Upper lobe of right lung (tissue), 1 donor: ENCODE measurements at places on chromosomes 4 and X. TPM values are rescaled to one million over a fixed set of nuclear protein-coding genes. Genes with fewer than 3 reads are reported as not detected.
A peak's percentile ranks its signal among the peaks of the same experiment; 100 is the strongest.

- H3K27ac ChIP-seq: no peak overlapping the region
- H3K27me3 ChIP-seq: no peaks in the 10 kb centered on the region
- DNase-seq: no peak
- H3K4me3 ChIP-seq: no peak overlapping the region
- H3K36me3 ChIP-seq: no peaks in the 10 kb centered on the region
Observed at GRCh38 chrX:43964936-43965335, 8.3 kb downstream of the NDP start.

DNA sequence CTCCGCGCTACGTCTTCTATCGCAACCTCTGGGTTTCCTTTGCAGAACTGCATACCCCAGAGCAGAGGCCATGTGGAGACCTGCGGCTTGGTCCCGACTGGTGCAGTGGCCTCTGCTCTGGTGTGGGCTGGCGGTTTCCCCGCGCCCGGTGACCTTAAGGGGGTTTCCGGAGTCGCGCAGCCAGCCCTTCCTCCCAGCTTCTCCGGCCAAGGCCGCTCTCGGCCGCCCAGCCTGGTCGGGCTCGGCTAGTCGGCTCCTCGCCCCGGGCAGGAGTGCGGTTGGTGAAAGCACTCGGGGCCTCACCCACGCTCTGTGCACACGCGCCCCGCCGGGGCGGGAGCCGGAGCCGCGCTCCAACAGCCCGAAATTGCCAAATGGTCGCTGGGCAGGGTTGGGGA is 84.9 kb downstream of the BCOR start:
- H3K4me1 ChIP-seq: peaks cover 13% of the 10 kb centered on the region
- peak overlapping the region; percentile 84 for H3K27ac ChIP-seq
- H3K27me3 ChIP-seq: no peaks in the 10 kb centered on the region
- peak overlapping the region; percentile 52 for H3K4me3 ChIP-seq
- peak; percentile 76 for DNase-seq

DNA sequence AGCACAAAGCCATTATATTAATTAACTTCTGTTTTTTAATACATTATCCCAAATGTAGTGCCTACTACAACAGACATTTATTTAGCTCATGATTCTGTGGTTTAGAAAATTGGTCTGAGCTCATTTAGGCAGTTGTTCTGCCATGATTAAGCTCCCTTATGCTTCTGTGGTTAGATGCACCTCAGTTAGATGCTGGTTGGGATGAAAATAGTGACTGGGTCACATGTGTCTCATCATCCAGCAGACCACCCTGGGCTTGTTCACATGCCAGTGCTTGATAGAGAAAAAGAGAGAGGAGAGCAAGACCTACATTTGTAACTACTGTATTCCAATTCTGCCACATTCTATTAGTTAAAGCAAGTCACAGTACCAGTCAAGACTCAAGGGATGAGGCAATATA is 376.4 kb upstream of the GNPDA2 start:
- H3K36me3 ChIP-seq: no peaks in the 10 kb centered on the region
- no peaks in the 10 kb centered on the region for H3K4me1 ChIP-seq
- no peak for DNase-seq
- no peak overlapping the region for H3K4me3 ChIP-seq
- H3K27ac ChIP-seq: no peak overlapping the region

DNA sequence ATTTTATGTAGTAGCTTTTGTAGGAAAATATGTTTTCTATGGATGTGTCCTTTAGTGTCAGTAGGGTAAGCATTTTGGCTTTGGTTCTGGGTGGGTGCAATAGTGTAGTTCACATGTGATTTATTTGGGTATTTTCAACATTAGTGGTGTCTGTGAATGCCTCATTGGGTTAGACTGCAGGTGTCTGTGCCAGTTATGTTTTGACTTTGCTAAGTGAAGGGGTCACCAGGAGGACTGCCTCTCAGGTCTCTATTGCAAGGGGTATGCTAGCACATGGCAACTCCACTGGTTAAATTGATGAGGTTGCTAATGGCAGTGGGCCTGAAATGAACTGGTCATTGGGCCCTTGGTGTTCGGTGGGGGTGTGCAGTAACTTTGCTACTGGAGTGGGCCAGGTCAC is 467.1 kb downstream of the NAF1 start:
- no peak overlapping the region for H3K27ac ChIP-seq
- no peaks in the 10 kb centered on the region for H3K36me3 ChIP-seq
- no peaks in the 10 kb centered on the region for H3K27me3 ChIP-seq
- H3K4me1 ChIP-seq: no peaks in the 10 kb centered on the region

DNA sequence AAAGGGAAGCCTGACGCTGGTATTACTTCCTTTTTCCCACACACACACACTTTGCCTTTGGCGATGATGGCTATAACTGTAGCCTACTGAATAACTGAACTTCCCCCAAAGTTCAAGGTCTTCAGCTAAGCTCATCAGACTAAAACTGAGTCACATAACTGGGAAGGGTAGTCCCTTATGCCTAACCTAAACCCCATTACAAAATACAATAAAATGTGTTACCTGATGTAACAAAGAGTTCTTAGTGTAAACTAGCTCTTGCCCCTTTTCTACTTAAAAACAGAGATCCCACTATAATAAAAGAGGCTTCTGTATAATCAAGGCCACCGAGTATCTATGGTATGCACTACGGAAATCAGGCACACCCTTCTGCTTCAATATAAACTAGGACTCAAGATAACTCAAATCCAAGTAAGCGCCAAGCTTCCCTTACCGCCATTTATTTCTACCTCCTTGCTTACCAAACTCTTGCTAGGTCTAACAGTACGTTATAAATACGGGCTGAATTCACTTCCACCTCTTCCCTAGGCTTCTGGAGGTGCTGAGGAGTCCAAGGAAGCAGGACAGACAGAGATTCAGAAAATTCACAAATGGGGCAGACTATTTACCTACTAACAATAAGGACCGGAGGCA is 2.4 kb downstream of the OTUD4 start:
- H3K4me3 ChIP-seq: peak overlapping the region; percentile 73
- peaks cover 43% of the 10 kb centered on the region for H3K4me1 ChIP-seq
- peak overlapping the region; percentile 96 for H3K27ac ChIP-seq
- DNase-seq: no peak
- H3K27me3 ChIP-seq: no peaks in the 10 kb centered on the region
- peaks cover 13% of the 10 kb centered on the region for H3K36me3 ChIP-seq

The APOO gene
- 12.0 TPM for total RNA-seq

DNA sequence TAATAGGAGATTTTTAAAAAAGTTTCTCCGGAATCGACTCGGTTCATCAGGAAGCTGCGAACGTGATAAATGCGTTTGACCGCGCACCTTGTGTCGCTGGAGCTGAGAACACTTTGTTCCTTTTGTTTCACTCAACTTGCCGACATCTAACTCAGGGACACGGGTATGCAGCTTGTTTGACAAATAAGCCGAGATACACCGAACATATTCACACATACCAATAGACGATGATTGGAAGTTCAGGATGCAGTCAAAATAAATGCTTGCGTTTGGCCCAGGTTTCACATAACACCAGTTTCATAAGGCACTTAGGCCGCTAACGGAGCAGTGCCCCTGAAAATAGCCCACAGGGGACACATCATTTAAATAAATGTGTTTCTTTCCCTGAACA is 932 bp upstream of the SHISA3 start:
- DNase-seq: no peak
- H3K4me3 ChIP-seq: peak overlapping the region; percentile 55
- peaks cover 45% of the 10 kb centered on the region for H3K27me3 ChIP-seq
- no peaks in the 10 kb centered on the region for H3K36me3 ChIP-seq
- no peak overlapping the region for H3K27ac ChIP-seq
- H3K4me1 ChIP-seq: peaks cover 17% of the 10 kb centered on the region

DNA sequence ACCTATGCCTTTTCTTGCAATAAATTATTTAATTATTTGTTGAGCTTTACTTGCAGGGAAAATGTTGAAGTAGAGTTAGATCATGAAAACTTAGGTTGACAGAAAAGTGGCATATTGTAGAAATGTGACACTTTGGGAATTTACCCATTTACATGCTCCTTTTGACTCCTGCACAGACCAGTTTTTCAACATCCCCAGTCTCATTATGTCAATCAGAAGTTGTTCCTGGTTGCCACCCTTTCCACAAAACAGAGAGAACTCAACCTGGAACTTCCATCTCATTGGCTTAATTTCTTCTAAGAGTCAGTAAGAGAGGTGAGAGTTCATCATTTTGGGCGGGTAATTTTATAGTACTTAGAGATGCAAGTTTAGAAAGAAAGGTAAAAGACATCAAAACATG is 284.6 kb upstream of the ANKRD50 start:
- H3K27me3 ChIP-seq: no peaks in the 10 kb centered on the region
- H3K27ac ChIP-seq: no peak overlapping the region
- H3K36me3 ChIP-seq: no peaks in the 10 kb centered on the region
- DNase-seq: no peak

- no peak overlapping the region for H3K4me3 ChIP-seq
- no peaks in the 10 kb centered on the region for H3K27me3 ChIP-seq
- no peak for DNase-seq
- H3K4me1 ChIP-seq: peaks cover 27% of the 10 kb centered on the region
Observed at GRCh38 chr4:147362938-147363337, 118.0 kb upstream of the EDNRA start.

GRCh38 chr4:77734928-77735327 is 84.2 kb downstream of the CNOT6L start:
- no peaks in the 10 kb centered on the region for H3K4me1 ChIP-seq
- no peak overlapping the region for H3K4me3 ChIP-seq
- DNase-seq: no peak
- peaks cover 25% of the 10 kb centered on the region for H3K36me3 ChIP-seq
- no peaks in the 10 kb centered on the region for H3K27me3 ChIP-seq

DNA sequence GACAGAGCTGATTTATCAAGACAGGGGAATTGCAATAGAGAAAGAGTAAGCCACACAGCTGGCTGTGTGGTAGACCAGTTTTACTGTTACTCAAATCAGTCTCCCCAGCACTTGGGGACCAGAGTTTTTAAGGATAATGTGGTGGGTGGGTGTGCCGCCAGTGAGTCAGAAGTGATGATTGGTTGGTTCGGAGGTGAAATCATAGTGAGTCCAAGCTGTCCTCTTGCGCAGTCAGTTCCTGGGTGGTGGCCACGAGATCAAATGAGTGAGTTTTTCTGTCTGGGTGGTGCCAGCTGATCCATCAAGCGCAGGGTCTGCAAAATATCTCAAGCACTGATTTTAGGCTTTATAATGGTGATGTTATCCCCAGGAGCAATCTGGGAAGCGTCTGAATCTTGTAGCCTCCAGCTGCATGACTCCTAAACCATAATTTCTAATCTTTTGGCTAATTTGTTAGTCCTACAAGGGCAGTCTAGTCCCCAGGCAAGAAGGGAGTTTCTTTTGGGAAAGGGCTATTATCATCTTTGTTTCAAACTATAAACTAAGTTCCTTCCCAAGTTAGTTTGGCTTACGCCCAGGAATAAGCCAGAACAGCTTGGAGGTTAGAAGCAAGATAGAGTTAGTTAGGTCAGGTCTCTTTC is 44.0 kb upstream of the PPP1R2C start:
- no peak overlapping the region for H3K27ac ChIP-seq
- no peaks in the 10 kb centered on the region for H3K27me3 ChIP-seq
- DNase-seq: no peak
- no peaks in the 10 kb centered on the region for H3K4me1 ChIP-seq

GRCh38 chr4:80097400-80098177 is 24.6 kb upstream of the ANTXR2 start:
- no peaks in the 10 kb centered on the region for H3K4me1 ChIP-seq
- no peaks in the 10 kb centered on the region for H3K36me3 ChIP-seq
- H3K27ac ChIP-seq: no peak overlapping the region
- H3K27me3 ChIP-seq: no peaks in the 10 kb centered on the region

- H3K4me3 ChIP-seq: no peak overlapping the region
- no peaks in the 10 kb centered on the region for H3K27me3 ChIP-seq
- H3K36me3 ChIP-seq: no peaks in the 10 kb centered on the region
- DNase-seq: no peak
- H3K4me1 ChIP-seq: no peaks in the 10 kb centered on the region
Observed at GRCh38 chr4:164501074-164501473, 252.9 kb upstream of the SMIM31 start.

- H3K4me3 ChIP-seq: no peak overlapping the region
- no peak overlapping the region for H3K27ac ChIP-seq
- H3K4me1 ChIP-seq: no peaks in the 10 kb centered on the region
- no peaks in the 10 kb centered on the region for H3K36me3 ChIP-seq
- H3K27me3 ChIP-seq: no peaks in the 10 kb centered on the region
- no peak for DNase-seq
Observed at GRCh38 chrX:112967903-112968302, 127.3 kb upstream of the AMOT start.

GRCh38 chrX:124239324-124239723 is 93.1 kb upstream of the TEX13D start:
- H3K4me3 ChIP-seq: no peak overlapping the region

- no peak overlapping the region for H3K4me3 ChIP-seq
- H3K36me3 ChIP-seq: no peaks in the 10 kb centered on the region
- no peaks in the 10 kb centered on the region for H3K4me1 ChIP-seq
- no peaks in the 10 kb centered on the region for H3K27me3 ChIP-seq
Observed at GRCh38 chrX:149757206-149758067, 16.4 kb upstream of the HSFX1 start.

GRCh38 chr4:6207602-6208001 is 7.3 kb upstream of the JAKMIP1 start:
- H3K27me3 ChIP-seq: no peaks in the 10 kb centered on the region
- no peak overlapping the region for H3K4me3 ChIP-seq
- no peak overlapping the region for H3K27ac ChIP-seq
- no peaks in the 10 kb centered on the region for H3K4me1 ChIP-seq
- peak; percentile 25 for DNase-seq

DNA sequence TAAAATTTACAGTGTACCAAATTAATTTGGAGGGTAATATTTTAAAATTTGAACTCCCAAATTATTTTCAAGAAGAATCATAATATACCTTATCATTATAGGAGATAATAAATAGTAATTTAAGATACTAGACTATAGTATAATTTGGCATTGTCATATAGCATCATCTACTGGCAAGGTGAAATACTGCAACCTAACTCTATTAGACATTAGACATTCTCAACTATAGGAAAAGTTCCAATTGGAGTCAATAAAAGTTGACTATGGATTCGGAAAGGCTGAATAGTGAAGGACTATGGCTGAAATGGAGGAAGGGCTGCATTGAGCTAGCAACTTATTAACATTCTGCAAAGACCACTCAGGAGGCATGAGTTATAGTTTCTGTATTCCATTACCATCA is 113.0 kb downstream of the PRDM5 start:
- H3K27me3 ChIP-seq: no peaks in the 10 kb centered on the region
- H3K4me1 ChIP-seq: no peaks in the 10 kb centered on the region
- no peaks in the 10 kb centered on the region for H3K36me3 ChIP-seq
- H3K4me3 ChIP-seq: no peak overlapping the region
- no peak overlapping the region for H3K27ac ChIP-seq

GRCh38 chr4:38177035-38177546 is 216.9 kb downstream of the PTTG2 start:
- H3K27me3 ChIP-seq: no peaks in the 10 kb centered on the region
- H3K27ac ChIP-seq: peak overlapping the region; percentile 6
- no peak for DNase-seq
- H3K36me3 ChIP-seq: no peaks in the 10 kb centered on the region
